ENCODE measurements at places on chromosomes 11 and 22.

DNA sequence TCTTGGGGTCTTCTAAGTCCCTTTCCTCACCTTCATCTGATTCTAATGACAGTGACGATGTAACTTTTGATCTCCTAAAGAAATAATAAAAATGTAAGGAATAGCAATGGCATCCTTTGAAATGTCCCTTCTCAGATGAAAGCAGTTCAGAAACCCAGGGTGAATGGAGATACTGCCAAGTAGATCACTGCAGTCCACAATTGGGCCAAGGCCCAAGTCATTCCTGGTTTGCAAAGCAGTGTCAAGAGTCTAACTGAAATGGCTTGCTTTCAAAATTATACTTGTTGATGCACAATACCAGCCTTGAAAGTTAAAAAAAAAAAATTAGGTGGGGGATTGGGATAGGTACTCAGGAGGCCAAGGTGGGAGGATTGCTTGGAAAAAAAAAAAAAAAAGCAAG, 20.4 kb downstream of the ASCC2 start:
- DNase-seq, result no peak

GRCh38 chr22:23205339-23206049, 25.2 kb downstream of the BCR start:
- no peak for DNase-seq

DNA sequence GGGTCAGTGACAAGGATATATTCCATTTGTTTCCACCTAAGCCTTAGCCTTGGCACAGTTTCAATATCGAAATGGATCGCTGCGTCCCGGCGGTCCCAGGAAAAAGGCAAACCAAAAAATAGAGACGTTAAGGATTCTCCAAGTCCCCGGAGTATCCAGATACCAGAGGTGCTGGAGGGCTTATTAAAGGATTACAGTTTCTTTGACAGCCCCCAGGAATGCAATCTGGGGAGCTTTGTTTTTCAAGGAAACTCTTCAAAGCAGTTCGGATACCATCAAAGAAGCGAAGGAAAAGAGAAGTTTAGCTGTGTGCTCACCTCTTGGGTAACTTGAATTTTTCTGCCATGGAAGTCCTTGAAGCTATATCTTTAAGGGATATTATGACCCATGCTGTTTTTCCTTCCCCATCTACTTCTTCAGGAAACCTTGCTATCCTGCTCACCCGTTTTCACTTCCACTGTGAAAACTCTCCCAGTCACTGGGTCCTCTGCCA, 600 bp upstream of the GPR83 start:
- no peak for DNase-seq

DNA sequence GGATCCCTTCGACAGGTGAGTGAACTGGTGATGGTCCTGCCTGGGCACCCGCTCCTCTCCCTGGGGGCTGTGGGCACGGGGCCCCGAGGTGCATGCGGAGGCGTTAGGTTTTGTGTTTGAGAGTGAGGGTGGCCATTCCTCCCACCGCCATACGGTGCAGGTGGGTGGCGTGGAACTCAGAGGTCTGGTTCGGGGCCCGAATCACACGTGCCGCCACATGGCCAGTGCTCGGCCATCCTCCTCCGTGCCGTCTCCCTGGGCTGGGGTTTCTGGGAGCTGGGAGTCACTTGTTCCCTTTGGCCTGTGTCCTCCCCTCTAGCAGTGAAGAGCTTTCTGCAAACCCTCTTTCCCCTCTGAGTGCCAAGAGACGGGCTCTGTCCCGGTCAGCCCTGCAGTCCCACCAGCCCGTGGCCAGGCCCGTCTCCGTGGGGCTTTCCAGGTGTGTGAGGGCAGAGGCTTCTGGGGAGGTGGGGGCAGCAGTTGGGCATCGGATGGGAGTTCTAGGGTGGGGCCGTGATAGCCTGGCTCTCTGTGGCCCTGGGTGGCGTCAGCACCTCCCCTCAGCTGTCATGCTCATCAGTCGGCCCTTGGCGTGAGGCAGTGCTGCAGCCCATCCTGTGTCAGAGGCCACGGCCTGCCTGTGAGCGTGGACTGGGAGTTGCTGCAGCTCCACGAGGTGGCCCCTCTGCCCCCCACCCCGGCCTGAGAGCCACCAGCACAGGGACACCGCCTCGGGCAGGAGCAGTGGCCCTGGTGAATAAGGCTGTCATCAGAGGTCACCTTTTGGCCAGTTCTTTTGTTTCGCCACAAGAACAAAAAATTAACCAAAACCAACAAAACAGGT, 10.2 kb downstream of the IRF7 start:
- DNase-seq, result no peak

DNA sequence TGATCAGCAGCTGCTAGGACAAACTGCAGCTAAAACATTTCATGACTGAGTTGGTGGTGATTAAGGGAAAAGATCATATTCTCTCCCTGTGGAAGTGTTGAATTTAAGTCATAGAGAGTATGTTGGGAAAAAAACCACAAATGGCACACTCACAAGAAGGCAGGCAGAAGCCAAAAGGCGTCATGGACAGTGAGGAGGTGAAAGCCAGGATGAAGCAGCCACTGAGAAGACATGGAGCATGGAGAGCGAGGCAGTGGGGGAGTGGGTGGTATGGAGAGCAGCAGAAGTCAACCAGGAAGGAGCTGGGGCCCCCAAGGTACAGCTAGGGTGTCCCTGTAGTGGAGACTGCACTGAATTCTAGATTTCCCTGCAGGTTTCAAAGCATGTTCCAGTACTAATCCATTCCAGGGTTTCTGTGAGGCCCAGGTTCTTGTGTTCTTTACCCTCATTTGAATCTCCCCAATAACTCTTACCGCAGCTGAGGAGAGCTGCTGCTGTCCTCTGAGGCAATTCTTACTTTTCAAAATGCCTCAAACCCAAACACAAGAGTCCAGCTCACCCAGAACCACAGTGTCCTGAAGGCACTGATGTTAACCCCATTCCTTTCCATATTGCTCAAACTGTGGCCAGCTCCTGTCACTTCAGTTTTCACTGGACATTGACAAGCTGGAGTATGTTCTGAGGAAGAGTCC, 191.8 kb upstream of the E2F8 start:
- DNase-seq, result no peak

DNA sequence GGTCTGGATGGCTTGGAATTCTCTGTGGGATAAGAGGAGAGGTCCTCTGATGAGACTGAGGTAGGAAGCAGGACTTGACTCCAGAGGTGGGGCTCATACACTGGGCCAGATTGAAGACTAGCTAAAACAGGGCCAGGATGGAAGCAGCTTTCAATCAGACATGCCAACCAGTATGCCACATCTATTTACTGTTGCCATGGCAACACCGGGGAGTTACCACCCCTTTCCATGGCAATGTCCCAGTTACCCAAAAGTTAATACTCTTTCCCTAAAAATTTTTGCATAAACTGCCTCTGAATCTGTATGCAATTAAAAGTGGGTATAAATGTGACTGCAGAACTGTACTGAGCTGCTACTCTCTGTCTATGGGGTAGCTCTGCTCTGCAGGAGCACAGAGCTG, 247.5 kb upstream of the ZBED5 start:
- DNase-seq, result no peak

DNA sequence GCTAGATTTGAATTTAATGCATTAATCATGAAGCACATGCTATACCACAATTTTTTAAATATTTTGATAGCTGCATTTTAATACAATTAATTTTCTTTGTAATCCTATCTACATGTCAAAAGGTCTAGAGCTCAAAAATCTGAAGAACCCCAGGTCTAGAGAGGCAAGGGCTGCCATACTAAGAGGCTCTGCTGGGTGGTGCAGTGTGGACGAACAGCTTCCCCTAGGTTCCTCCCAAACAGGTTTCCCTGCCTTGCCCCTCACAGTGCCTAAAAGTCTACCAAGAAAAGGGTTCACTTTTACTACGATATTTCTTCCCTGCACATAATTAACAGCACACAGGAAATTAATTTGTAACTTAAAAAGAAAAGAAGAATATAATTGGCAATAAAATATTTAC, 681.1 kb downstream of the OPCML start:
- no peak for DNase-seq

DNA sequence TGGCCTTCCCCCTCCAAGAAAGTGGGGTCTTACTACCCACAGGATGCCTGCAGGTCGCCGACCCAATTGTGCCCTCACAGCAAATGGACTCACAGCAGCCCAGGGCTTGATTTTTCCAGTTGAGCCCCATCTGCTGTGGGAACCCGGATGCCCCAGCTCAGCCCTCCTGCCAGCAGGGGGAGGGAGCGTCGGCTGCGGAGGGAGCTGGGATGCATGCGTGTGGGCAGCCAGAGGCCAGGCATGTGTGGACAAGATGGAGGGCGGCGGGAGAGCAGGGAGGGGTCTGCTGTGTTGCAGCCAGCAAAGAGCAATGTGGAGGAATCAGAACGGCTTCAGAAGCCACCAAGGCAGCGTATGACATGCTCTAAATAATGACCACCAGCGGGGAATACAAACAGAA, 41.0 kb upstream of the EIF3D start:
- no peak for DNase-seq

- no peak for DNase-seq
Measured at GRCh38 chr11:35802221-35802620, 139.6 kb downstream of the TRIM44 start.

DNA sequence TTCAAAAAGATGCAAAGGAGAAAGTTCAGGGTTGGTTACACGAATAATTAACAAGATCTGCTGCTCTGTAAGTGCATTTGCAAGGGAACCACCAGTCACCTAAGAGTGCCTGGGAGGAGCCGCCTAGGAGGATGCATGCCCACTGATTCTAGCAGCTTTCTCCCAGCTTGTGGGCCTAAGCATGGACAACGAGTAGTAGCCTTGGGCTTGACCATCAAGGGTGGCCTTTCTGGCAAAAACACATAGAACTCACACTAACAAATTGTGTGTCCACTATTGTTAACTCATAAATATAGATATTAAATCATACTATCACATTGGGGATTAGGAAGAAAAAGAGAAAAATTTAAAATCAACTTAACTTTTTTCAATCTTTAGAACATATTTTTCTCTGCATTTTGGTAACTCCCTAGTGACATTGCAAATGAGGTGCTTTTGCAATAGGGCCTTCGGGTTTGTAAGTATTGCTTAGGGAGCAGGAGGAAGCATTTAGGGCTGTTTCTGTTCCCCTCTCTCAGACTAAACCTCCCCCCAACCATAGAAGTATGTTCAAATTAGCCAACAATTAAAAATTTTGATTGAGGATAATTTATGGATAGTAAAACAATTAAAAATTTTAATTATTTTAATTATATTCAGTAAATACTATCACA, 57.3 kb upstream of the CEP295 start:
- no peak for DNase-seq

DNA sequence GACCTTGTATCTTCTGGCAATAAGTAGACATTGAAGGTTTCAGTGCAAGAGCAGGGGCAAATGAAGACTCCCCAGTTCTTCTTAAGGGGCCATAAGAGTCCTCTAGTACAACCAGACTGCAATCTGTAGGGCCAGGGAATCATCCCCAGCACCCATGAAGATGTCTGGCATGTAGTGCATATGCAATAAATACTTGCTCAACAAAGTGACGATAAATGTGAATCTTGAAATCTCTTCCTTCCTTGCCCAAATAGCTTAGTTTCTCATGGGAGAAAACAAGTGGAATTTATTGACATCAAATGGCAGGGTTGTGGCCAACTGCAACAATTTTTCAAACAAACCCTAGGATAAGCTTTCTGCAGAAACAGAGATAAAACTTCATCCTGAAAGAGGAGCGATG, 107.6 kb downstream of the ABTB2 start:
- DNase-seq, result no peak

DNA sequence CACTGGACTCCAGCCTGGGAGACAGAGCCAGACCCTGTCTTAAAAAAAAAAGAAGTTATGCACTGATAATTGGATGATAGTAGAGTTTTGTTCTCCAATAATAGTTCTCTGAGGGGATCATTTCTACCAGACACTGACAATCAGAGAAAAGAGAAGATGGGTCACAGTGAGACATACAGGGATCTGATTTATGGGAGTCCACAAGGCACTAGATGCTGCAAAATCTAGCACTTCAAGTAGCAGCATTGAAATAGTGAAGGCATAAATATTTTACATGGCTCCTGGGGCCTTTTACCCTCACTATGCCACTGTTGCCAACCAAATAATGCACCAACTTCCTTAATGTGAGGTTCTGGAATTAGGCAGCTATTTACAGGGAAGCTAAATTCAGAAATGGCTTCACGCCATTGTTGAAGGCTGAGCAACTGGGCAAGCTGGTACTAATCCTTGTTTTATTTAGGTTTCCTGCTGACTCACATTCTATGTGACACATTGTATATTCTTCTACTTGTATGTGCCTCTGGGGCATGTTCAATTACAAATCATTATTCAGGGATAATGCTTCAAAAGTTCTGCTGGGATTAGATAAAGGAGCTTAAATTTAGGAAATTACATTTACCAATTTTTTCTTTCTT, 38.2 kb upstream of the ABTB2 start:
- no peak for DNase-seq

- DNase-seq, result no peak
Measured at GRCh38 chr11:67211656-67212436, 54.4 kb upstream of the GRK2 start.

DNA sequence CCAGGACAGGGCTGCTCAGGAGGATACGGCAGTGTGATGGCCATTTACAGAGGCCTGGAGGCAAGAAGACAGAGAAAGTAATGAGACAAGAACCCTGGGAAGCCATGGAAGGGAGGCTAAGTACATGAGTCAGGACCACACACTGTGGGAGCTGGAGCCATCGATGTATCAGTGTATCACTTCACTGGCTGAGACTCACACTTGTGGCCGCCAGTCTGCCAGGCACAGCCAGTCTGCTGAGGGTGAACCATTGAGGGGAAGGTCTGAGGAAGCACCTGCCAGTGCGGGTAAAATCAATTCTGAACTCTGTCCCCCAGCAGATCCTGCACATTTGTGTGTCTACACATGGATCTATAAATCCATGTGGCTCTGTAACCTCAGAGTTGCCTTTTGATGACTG, 195.6 kb downstream of the GRIK4 start:
- DNase-seq, result no peak

- DNase-seq, result no peak
Measured at GRCh38 chr11:70779433-70780245, 381.3 kb downstream of the CTTN start.

- no peak for DNase-seq
Measured at GRCh38 chr22:39182478-39183030, 30.1 kb upstream of the CBX7 start.

GRCh38 chr11:118662401-118663271, 16.8 kb downstream of the TREH start:
- DNase-seq, result no peak

GRCh38 chr22:49243965-49244364, 583.7 kb downstream of the BRD1 start:
- peak; percentile 37 for DNase-seq

- DNase-seq, result no peak
Measured at GRCh38 chr11:12056119-12056518, 47.7 kb upstream of the DKK3 start.

GRCh38 chr11:66880496-66881450, 23.9 kb downstream of the LRFN4 start:
- DNase-seq, result no peak

GRCh38 chr22:28728621-28729313, 12.9 kb downstream of the CHEK2 start:
- DNase-seq, result no peak

GRCh38 chr22:36583546-36583945, 54.6 kb upstream of the EIF3D start:
- no peak for DNase-seq
